Stimulated activated CD8-positive, alpha-beta memory T cell treated with anti-CD3 and anti-CD28 coated beads, Interleukin-15, amount 100 ng/mL, for 24 hours (primary cell): ENCODE measurements at places on chromosomes 7 and 10.
A peak's percentile ranks its signal among the peaks of the same experiment; 100 is the strongest.

DNA sequence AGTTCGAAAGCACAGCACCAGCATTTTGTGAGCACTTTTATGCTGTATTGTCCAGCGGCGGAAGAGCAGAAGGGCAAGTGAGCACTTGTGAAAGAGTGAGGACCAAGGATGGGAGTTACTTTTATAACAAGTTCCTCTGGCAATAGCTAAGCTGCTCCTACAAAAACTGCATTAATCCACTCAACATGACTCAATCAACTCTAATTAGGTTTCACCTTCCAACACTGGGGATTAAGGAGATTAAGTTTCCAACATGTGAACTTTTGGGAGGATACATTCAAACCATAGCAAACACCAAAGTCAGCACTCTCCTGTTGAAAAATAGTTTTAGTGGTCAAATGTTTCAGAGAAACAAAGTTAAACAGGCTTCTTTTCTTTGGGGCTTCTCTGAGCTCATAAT is 844.5 kb downstream of the REEP3 start:
- DNase-seq = no peak

- no peak for DNase-seq
Measured at GRCh38 chr10:110461088-110461487, 36.6 kb upstream of the DUSP5 start.

GRCh38 chr7:136000288-136000913 is 23.2 kb upstream of the MTPN start:
- no peak for DNase-seq

- DNase-seq = no peak
Measured at GRCh38 chr10:43437141-43437870, 395 bp downstream of the ZNF487 start.

DNA sequence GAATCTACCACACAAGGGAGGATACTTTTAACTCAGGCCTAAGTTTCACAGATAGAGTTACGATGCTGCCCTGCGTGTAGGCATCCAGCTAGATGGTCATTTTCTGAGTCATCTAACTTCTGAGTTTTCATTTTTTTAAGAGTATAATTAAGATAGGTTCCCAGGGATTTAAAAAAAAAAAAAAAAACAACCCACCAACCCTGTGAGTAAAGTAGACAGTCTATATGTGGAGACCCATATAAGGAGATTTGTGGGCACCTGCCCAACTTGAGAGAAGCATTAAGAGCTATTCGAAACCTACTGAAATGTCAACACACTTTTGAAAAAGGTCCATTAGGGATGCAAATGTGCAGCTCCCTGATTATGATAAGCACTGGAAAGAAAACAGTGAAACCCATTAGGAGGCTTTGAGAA is 257.3 kb downstream of the TRIL start:
- DNase-seq = no peak

DNA sequence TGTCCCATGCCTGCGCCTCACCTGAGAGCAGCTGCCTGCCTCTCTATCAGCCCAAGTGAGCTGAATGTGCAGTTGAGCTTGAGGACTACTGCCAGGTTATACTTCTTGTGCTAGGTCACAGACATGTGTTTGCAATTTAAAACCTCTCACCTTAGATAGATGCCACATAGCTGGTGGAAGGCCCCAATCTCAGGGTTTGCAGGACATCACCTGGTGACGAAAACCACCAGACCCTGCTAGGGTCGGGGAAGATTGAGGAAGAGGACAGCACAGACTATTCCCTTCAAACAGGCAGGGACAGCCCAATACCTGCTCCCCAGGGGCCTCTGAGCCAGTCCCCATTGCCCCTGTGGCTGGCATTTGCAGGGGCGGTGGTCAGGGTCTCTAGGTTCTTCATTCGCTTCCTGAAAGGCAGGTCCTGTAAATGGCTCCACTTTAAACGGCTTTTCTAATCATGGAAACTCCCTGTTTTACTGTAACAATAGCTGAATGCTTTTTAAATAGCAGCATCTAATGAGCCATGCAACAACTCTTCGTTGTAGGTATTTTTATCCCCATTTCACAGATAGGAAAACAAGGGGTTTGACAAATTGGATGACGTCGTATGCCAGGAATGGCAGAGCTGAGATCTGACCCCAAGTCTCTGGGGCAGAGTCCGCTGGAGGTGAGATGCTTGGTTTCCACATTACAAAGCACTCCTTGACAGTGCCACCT is 80.1 kb downstream of the EMX2 start:
- no peak for DNase-seq

- DNase-seq = no peak
Measured at GRCh38 chr7:158534598-158534997, 53.0 kb downstream of the PTPRN2 start.

GRCh38 chr10:101611096-101611905 is 23.2 kb downstream of the DPCD start:
- no peak for DNase-seq

- DNase-seq = peak; percentile 42
Measured at GRCh38 chr7:114922026-114922651, at the start of gene MDFIC. TSS of gene MDFIC (plus strand) at chr7:114922094. CDS start at chr7:114923034, 940 bp downstream.

DNA sequence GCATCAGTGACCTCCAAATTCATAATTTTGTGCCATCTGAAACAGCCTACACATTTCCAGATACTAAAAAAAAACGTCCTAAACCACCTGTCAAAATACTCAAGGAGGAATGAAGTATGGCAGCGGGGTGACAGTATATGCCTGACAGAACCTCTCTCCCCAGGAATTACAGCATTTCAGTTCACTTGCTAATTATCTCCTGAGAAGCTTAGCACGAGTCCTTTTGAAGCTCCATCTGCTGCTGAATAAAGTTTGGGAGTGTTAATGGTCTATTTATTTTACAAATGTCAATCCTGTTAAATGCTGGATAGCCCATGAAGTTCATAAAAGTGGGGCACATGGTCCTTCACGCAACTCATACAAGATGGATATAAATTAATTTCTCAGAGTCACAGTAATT is 29.4 kb upstream of the ANLN start:
- no peak for DNase-seq

GRCh38 chr10:11687779-11688447 is 54.3 kb upstream of the ECHDC3 start:
- DNase-seq = no peak

GRCh38 chr7:79988653-79989052 is 146.0 kb upstream of the GNAI1 start:
- no peak for DNase-seq

DNA sequence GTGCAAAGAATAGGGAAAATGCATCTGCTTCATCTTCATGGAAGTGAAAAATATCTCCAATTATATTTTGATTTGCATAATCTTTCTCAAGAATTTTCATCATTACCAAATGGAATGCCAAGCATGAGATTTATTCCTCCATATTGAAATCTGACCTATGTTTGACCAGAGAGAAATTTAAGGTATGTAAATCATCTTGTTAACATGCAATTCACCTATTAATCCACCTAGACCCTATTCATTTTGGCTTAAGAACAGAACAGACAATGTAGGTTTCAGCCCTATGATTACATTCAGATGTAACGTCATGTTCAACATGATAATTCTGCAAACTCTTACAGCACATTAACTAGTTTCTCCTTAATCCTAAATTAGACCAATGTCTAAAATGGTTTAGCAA is 30.8 kb upstream of the TMEM140 start:
- DNase-seq = no peak

GRCh38 chr7:151721694-151722093 is 155.2 kb downstream of the PRKAG2 start:
- DNase-seq = no peak

- no peak for DNase-seq
Measured at GRCh38 chr7:151396328-151396970, 13.4 kb downstream of the WDR86 start.

- DNase-seq = no peak
Measured at GRCh38 chr10:109215291-109216075, 707.8 kb downstream of the XPNPEP1 start.

GRCh38 chr10:103278537-103278823 is 1.5 kb downstream of the INA start:
- no peak for DNase-seq

DNA sequence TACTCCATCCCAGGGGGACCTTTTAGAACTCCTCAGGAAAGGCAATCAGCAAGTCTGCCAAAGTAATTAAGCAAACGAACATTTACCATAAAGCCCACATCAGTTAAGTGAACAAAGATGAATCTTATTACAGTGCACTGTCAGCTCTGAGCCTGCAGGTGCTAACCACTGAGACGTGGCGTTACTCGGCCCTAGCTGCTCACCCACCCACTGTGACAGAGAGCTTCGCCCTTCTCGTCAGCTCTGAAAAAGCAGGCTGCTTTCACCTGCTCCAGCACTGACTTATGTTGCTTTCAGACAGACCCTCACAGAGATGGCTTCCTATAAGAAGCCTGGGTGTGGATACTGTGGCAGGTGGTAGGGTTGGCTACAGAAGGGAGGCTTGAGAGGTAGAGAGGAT is 57.7 kb upstream of the KCNIP2 start:
- DNase-seq = no peak

DNA sequence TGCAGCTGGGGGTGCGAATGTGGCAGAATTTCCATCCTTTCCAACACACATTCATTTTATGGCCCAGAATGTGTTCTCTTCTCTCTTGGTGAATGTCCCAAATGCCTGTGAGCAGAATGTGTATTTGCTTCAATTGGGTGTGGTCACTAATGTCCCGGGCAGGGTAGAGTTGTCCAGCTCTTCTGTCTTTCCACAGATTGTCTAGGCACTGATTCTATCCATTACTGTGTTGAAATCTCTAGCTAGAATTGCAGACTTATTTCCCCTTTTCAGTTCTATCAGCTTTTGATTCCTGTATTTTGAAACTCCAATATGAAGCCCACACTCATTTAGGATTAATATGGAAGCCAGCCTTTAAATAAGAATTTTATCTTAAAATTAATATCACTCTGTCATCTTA is 14.0 kb upstream of the AKR1E2 start:
- DNase-seq = no peak

GRCh38 chr10:112195224-112195623 is 11.7 kb upstream of the GPAM start:
- DNase-seq = no peak

DNA sequence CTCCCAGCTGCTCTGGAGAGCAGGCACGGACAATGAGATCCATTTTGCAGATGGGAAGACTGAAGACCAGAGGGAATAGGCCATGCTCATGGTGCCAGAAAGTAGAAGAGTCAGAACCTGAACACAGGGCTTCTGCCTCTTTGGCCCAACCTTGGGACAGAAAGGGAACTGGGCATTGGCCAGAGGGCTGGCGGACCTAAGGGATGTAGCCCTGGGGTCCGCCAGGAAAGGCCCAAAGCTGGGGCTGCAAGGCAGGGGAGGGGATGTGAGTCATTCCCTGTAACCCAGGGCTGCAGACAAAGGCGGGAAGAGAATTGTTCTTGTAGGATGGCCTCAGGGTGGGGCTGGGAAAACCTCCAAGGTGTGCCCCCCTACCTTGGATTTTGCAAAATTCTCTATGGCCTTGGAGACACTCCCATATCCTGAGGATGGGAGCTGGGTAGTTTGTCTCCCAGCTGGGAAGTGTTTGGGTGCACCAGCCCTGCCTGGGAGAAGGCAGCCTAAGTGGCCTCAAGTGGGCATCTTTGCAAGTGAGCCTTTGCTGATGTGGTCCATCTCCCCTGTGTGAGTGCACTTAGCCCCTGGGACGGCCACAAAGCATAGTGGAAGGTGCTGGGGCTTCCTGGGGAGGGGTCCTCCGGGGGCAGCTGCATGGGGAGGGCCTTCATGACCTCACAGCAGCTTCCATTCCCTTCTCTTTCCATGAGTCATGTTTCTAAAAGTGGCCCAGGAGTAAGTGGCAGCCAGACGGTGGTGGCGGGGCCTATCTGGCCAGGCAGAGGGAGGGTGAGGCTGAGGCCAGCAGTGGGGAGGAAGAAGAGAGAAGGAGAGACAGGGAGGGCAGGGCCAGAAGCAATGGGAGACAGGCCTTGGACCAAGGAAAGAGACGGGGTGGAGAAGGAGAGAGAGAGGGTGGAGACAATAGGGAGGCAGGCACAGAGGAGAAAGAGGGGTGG is 9.2 kb downstream of the AQP1 start:
- no peak for DNase-seq

- DNase-seq = no peak
Measured at GRCh38 chr7:144738708-144739314, 97.0 kb downstream of the TPK1 start.

DNA sequence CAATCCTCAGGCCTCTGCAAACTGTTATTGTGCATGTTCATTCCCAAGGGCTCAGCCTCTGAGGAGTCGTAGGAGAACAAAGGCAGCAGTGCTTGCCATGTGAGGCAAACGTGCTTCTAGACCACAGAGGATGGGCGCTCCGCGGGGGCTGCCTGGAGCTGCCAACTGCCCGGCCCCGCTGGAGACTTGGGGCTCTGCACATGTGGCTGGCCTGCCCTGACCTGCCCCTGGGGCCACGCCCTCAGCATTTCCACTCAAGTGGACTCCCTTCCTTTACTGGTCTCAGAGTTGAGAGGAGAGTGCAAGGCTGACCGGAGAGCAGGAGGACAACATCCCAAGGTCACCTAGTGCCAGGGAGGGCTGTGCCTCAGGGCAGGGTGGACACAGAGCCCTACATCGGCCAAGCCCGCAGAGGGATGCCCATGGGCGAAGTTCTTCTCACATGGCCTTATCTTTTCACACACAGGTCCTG is 222.3 kb upstream of the ZNF32 start:
- no peak for DNase-seq

- no peak for DNase-seq
Measured at GRCh38 chr10:69345890-69346474, 67.7 kb downstream of the HK1 start.

GRCh38 chr7:84697506-84697905 is 489.4 kb downstream of the SEMA3D start:
- no peak for DNase-seq

DNA sequence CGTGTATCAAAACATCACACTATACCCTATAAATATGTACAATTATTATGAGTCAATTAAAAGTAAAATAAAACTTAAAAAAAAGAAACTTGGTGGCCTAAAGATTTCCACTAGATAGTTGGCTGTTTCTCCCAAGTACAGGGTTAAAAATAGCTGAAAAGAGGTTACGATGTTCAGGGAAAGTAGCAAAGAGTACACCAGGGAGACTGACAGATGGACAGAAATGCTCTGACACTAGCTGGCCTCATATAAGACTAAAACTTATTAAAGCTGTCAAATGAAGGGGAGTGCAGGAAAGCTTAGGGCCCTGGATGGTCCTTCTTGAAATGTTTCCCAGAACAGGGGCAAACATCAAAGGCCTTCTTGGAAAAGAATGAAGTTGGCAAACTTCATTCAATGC is 51.3 kb downstream of the TCAF1 start:
- DNase-seq = no peak

DNA sequence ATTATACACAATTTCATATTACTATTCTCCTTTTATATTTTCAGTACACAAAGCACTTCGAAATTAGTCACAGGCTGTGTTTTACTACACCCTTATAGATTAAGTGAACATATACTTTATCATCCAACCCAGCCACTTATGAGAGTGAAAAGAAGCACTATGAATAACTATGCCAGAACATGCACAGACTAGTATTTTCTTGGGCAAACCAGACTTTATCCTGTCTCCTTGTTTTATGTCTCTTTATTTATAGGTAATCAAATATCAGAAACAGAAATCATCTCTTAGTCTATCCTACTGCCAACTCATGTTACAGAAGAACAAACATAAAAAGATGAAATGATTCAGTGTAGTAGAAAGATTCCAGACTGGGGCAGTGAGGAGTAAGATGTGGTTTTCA is 171.8 kb downstream of the GRM3 start:
- DNase-seq = no peak

GRCh38 chr10:13117841-13118783 is 18.1 kb downstream of the OPTN start:
- DNase-seq = no peak

GRCh38 chr7:7157887-7158271 is 24.5 kb upstream of the C1GALT1 start:
- no peak for DNase-seq

- no peak for DNase-seq
Measured at GRCh38 chr10:7119325-7120015, 291.4 kb downstream of the SFMBT2 start.

- DNase-seq = no peak
Measured at GRCh38 chr7:25386311-25386744, 158.0 kb upstream of the NPVF start.
